ENCODE measurements at places on chromosomes 4 and X.

DNA sequence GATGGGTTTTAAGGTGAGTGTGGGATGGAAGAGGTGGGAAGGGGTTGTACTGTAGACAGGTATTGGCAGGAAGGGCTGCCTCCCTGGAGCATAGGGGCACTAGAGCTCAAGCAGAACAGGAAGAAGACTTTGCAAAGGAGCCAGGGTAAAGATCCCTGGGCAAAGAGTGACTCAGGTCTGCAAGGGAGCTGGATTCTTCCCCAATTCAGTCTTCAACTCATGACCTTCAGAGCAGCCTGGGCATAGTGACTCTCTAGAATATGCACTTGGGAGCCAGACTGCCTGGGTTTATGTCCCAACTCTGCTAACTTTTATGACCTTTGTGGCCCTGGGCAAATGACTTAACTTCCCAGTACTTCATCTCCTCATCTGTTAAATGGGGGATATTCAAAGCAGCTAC is 4.0 kb downstream of the LONRF3 start:
- DNase-seq: no peak

GRCh38 chrX:31110657-31111056 is 38.8 kb upstream of the FTHL17 start:
- DNase-seq: no peak

DNA sequence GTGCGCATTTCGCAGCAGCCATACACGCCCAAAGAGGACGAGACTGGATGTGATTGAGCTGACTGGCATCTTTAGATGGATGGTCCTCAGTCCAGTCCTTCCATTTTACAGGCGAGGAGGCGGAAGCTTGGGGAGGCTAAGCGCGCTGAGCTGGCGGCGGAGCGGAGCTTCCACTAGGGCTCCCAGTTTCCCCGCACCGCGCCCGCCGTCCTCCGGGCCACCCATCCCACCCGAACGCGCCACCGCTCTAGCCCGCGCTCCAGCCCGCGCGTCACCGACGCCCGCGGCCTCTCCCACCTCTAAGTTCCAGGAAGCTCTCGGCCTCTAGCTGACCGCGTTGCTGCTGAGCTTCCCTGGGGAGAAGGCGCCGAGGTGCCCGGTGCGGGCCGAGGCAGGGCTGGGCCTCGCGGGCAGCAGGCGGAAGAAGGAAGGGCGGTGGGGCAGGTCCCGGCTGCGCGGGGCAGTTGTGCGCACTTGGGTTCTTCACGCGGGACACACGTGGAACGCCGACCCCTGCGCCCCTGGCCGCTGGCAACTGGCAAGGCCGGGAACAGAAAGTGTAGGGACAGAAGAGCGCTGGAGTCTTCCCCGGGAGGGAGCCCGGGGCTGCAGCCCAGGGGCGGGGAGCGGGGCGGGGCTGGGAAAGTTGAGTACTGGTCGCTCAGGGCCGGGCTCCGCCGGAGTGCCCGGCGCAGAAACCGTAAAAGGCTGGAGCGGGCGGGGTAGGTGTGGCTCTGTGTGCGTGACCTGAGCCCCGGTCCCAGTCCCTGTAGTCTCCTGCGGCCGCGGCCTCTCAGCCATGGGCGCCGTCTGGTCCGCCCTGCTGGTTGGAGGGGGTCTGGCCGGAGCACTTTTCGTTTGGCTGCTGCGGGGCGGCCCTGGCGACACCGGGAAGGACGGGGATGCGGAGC is at the start of gene STBD1:
TSS of gene STBD1 (plus strand) at position 763 of the 911 bp plus-strand sequence. CDS start at position 800, 37 bp downstream.
- peak; percentile 91 for DNase-seq

- DNase-seq: peak; percentile 85
Measured at GRCh38 chrX:150348365-150348764, 14.8 kb upstream of the MAMLD1 start.

DNA sequence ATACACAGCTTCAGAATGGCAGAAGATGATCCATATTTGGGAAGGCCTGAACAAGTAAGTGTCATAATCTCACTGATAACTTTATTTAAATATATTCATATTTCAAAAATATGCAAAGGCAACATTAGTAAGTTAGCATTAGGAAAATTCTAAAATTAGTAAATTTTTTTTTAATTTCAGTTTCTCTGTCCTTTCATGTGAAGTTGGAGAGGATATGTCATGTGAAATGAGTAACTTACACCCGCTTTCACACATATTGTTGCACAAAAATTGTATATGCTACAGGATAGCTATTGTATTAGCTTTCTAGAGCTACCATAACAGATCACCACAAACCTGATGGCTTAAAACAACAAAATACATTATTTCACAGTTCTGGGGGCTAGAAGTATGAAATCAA is 24.3 kb downstream of the NFKB1 start:
- no peak for DNase-seq

DNA sequence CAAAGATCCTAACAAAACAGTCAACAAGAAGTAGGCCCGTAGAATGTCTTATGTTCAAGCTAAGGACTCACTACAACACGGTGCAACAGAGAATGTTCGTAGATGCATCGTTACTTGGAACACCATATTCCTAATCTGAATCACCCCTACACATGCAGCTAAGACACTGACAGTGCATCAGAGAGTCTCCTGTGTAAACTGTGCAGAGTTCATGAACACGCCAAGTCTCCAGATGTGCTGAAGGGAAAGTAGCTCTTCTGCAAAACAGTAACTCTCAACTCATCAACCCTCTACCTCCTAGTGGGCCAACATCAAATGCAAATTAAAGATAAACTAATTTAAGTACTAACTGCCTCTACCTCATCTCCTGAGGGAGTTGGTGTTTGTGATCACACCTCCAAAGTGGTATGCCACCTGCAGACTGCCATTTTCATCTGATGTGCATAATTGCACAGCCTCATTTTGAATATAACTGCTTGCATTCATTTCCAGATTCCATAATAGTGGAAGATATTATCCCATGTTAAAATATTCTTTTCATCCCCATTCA is 73.5 kb downstream of the MOSPD2 start:
- no peak for DNase-seq

DNA sequence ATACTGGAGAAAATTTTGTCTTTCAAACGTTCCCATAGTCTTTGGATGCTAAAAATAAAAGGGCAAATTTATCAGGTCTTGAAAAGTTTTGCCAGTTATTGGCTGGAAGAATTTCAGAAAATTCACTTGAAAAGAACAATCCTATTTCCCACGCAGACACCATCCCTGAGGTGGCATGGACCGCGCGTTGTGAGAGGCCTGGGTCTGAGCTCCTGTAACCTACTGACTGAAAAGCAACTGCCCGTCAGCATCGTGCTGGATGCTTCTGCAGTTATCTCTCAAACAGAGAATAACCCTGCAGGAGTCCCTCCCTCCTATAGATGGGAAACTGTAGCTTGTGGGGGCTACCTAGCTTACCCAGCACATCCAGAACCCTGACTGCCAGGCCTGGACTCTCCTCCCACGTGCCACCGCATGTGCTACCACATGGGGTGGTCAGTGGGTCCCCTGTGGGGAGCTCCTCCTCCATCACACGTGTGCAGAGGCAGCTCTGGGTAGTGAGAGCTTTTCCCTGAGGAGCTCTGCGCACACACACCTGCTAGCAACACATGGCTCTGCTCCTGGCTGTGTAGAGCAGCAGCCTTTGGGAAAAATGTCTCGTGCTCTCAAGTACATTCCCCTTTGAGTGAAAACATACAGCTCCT is 36.1 kb downstream of the NSG1 start:
- DNase-seq: no peak

DNA sequence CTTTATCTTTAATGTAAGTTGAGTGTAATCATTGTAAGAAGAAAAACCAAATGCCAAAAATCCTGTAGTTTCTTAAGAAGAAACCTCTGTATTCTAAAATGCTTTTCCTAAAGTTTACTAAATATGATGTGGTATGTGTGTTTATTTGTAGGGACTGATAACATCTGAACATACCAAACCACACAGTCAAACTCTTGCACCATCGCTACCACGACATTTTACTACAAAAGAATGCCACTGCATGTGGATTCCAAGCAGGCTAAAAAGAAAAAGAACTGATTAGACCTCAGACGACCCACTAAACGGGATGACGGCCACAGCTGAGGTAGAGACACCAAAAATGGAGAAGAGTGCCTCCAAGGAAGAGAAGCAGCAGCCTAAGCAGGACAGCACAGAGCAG is 46.1 kb downstream of the LAS1L start:
- DNase-seq: no peak

Measured in islet precursor cell (in vitro differentiated cells).